GM12892 (cell line): ENCODE measurements at places on chromosomes 2 and 18.
A peak's percentile ranks its signal among the peaks of the same experiment; 100 is the strongest.

GRCh38 chr2:74149570-74150319, 2.0 kb upstream of the BOLA3 start:
- DNase-seq, result no peak

GRCh38 chr2:160394153-160394552, 99.5 kb downstream of the RBMS1 start:
- peak; percentile 14 for DNase-seq

DNA sequence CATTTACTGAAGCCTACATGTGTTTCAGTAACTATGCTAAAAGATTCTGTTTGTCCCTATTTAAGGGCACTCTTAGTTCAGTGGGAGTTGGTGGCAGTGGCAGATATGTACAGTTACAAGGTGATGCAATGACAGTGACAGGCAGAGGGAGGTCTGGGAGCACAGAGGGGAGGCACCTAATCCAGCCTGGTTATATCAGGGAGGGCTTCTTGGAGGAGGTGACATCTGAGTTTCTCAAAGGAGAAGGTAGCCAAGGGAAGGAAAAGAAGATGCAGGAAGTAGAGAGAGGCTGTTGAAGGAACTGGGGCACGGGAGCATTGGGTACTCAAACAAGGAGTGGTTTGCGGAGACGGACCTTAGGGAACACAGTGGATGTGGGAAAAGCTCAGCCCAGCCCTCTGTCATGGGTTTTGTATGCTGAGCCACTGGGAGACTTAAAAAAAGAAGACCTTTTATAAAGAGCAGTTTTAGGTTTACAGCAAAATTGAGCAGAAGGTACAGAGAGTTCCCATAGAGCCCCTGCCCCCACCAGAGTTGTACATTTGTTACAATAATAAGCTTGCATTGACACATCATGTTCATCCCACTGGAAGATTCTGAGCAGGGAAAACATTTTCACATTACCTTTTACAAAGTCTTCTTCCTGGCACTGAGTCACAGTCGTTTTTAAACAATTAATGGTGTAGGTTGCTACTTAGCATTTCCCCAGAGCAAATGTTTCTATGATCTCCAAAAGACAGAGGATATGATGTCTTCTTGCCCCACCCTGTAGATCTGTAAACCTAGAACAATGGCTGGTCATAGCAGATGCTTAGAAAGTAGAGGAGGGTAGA, 83.0 kb upstream of the TAF1B start:
- no peak for DNase-seq

DNA sequence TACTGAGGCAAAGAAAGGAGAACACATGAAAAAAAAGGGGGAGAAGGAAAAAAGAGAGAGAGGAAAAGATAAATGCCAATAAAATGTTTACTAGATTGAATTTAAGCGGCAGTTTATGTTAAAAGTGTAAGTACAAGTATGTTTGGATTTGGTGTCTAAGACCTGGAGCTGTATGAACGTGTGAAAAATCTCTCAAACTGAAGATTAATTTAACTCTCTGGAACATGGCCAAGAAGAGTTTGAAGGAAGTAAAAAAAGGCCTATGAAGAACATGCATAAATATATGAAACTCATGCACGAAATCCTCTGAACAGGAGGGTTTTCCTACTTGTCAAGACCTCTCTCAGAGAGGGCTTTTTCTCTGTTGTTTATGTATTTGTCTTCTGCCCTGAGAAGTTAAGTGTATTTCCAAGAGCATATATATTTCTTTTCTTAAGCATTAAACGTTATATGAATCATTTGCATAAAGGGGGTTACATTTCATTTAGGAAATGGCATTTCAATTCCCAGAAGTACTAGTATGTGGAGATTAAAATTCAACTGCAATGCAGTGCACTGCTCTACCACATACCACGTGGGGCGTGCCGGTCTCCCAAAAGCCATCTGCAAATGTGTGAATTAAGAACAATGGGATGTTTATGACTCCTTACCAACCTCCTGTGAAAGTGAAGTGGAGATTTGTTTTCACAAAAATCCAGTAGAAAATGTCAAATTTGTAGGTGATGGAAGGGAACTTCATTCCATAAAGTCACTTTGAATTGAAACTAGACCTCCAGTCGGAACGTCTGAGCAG, 281.1 kb upstream of the TRIB2 start:
- DNase-seq, result no peak

GRCh38 chr18:35490894-35491699, 6.7 kb downstream of the INO80C start:
- DNase-seq, result no peak

DNA sequence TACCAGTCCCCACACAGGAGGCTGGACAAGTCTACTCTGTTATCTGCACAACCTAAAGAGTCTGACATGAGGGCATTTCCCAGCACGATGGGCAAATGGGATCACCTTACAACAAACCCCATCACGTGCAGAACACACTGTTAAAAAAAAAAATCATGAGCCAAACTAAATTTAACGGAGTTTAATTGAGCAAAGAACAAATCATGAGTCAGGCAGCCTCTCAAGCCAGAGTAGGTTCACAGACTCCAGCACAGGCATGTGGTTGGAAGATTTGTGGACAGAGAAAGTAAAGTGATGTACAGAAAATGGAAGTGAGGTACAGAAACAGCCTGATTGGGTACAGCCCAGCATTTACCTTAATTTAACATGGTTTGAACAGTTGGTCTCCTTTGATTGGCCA, 59.9 kb downstream of the KYNU start:
- DNase-seq, result no peak

GRCh38 chr2:32478889-32479620, 122.2 kb downstream of the BIRC6 start:
- no peak for DNase-seq

- no peak for DNase-seq
Measured at GRCh38 chr2:28893488-28893887, 979 bp upstream of the WDR43 start.

GRCh38 chr2:71922091-71922490, 225.6 kb downstream of the CYP26B1 start:
- DNase-seq, result no peak

DNA sequence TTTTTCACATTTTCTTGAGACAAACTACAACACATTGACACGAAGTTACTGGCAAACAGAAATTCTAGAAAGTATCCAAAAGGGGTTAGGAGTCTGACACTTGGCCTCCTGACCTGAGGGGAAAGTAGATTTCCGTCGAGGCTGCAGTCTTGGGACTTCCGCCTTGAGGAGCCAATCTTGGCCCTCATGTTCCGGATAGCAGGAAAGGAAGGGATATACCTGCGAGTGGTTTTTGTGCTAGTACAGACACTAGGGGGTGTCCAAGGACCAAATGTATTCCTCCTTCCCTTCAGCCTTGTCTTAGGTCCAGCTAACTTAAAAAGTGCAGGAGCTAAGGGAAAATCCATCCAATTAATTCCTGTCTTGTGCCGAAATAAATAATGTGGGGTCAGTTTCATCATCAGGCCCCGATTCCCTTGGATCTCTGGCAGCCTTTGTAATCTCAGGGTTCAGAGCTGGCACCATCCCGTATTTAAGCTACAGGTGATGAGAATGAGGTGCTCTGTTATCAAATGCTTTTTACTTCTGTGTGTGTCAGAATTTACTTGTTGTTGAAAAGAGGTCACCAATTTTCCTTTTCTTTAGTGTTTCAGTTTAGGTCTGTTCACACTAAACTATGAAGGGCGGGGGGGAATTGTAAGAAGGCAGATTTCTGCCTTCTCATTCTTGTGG, 330.2 kb upstream of the FANCL start:
- DNase-seq, result no peak

DNA sequence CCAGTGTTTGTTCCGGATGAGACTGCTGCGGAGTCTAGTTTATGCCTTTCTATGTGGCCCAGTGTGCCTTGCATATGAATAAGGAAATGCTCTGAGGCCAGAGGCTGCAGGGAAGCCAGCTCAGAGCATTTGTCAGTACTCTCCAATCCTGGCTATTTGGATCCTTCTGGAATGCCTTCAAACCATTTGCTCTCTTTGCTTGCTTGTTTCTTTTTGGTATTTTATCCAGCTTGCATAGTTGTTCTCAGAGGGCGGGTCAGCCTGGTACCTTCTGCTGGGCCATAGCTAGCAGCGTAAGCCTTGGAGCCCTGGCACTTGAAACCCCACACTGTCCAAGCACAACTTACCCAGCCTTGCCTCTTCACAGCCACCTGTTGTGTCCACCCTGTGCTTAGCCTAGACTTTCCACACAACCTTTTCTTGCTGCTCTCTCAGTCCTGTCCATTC, 20.5 kb downstream of the CENPO start:
- DNase-seq, result no peak

GRCh38 chr2:96131813-96132745, 6.2 kb downstream of the ASTL start:
- DNase-seq, result no peak

DNA sequence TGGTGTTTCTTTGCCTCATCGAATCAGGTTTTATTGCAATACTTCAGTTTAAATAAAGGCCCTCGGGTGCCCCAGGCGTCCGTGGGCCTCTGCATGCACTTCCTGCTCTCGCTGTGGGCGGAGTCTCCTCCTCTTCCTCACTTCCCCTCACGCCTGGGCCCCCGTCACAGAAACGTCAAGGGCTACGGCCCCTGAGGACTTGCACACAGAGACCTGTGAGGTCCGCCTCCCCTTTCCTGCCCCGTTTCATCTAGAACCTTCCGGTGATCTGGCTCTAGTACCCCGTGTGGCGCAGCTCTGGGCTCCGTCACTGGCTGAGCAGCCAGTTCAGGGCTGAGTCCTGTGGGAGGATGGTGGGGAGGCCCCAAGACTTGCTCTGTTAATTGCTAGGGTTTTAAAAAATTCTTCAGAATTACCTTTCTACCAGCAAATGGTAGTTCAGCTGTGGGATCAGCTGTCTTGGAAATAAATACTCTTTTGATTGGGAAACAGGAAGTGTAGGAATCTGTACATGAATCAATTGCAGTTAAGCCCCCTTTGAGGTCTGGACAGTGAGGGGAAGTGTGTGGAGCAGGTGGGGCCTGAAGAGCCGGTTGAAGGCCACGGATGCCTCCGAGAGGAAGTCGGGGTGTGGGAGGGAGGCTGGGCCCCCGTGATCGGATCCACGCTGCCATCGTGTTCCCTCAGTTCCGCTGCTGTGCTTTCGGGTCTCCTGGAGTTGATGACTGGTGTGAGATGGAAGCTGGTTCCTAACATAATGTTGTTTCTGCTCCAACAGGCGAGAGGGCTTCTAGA, 10.2 kb downstream of the NFATC1 start:
- peak; percentile 85 for DNase-seq

DNA sequence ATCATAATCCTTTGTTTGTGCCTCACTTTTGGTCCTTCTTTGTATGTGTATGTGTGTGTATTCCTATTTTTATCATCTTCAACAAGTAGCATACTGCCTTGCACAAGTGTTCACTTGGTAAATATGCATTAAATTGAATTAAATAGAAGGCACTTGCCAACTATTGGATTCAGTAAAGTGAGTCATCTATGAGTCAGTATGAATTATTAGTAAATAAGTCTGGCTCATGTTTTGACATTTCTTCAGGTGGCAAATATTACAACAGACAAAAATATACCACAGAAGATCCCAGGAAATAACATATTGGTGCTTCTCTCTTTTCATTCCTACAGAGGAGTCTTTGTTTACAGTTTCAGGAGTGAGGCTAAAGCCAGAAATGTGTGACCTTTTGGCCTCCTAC, 84.1 kb downstream of the CDK15 start:
- DNase-seq, result no peak

GRCh38 chr2:153005071-153005730, 286.8 kb downstream of the ARL6IP6 start:
- DNase-seq, result no peak

- no peak for DNase-seq
Measured at GRCh38 chr2:178309541-178309940, 115.2 kb downstream of the OSBPL6 start.
